NCI-H69 (cell line): ENCODE measurements at places on chromosomes 16 and 17.

- DNase-seq = no peak
Measured at GRCh38 chr17:38428643-38429371, 543 bp downstream of the ARHGAP23 start.

DNA sequence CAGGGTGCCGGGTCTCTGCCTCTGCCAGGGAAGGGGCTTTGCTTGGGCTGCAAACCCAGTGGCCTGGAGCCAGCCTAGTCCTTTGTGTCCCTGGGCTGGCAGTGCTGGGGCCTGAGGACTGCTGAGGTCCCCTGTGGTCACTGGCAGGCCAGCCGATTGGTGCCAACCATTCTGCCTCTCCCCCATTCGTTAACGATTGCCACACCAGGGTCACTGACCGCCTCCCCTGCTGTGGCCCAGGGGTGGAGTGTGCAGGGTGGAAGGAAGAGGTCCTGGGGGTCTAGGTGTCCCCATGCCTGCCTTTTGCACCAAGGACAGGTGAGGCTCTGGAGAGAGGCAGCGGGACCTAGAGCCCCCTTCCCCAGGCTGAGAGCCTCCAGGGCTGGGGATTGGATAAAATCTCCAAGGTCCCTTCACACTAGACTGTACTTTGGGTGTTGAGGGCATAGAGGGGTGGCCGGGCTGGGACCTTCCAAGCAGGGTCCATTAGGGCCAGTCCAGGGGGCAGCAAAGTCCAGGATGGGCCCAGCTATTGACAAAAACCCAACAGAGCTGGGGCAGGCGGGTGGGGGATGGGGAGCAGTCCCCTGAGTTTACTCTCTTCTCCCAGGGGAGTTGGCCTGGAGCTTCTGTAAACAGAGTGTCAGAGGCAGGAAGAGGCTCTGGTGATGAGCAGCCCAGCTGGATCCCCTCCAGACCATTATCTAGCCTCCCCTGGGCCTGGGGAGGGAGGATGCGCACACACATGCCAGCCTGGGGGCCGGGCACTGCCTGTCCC, 1.1 kb downstream of the VASN start:
- peak; percentile 93 for DNase-seq

DNA sequence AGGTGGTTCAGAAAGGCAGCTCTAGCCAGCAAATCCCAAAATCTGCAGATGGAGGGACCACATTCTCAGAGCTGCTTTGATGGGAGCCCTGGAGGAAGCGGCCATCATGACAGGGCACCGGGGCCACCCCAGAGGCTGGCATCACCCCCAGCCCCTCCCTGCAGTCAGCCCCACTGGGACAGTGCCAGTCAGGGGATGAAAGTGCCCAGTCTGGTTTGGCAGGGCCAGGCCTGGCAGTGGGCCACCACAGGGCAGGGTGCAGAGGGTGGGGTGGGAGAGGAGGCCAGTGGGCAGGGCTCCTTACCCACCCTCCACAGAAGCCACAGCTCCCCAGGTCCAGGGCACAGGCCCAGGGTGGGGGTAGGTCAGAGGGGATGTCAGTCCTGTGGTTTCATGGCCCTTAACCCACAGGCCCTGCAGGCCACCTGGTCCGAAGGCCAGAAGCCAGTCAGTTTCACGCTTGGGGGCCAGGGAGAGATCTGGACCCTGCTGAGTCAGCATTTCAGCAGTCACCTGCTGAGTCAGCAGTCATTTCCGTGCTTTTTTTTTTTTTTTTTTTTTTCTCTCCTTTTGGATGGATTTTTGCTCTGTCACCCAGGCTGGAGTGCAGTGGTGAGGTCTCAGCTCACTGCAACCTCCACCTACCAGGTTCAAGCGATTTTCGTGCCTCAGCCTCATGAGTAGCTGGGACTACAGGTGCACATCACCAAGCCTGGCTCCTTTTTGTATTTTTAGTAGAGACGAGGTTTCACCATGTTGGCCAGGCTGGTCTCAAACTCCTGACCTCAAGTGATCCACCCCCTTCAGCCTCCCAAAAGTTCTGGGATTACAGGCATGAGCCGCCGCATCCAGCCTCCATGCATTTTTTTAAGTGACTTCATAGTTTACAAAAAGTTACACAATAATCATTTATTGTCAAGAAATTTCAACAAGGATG, 10.4 kb downstream of the SLC25A10 start:
- DNase-seq = peak; percentile 38

DNA sequence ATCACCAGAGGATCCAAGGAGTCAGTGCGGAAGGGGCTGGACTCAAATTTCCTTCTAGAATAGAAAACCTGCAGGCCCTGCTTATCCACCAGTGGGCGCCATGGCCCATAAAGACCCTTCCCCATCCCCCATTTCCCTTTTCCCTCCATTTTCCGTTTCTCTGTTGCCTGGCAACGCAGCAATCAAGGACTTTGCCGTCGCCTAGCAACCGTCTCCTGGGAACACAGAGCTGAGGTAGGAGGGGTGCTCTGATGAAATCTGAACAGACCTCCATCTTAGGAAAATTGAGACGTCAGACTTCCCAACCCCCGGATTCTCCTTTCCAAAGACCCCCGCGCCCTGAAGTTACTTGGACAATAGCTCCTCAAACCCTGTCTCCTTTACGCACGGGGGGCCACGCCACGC, 5.7 kb downstream of the DLG4 start:
- peak; percentile 96 for DNase-seq

DNA sequence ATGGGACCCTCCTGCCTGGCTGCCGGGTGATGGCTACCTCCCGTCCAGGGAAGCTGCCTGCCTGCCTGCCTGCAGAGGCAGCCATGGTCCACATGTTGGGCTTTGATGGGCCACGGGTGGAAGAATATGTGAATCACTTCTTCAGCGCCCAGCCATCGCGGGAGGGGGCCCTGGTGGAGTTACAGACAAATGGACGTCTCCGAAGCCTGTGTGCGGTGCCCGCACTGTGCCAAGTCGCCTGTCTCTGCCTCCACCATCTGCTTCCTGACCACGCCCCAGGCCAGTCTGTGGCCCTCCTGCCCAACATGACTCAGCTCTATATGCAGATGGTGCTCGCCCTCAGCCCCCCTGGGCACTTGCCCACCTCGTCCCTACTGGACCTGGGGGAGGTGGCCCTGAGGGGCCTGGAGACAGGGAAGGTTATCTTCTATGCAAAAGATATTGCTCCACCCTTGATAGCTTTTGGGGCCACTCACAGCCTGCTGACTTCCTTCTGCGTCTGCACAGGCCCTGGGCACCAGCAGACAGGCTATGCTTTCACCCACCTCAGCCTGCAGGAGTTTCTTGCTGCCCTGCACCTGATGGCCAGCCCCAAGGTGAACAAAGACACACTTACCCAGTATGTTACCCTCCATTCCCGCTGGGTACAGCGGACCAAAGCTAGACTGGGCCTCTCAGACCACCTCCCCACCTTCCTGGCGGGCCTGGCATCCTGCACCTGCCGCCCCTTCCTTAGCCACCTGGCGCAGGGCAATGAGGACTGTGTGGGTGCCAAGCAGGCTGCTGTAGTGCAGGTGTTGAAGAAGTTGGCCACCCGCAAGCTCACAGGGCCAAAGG, 36.8 kb downstream of the NLRC5 start:
- peak; percentile 5 for DNase-seq

- DNase-seq = no peak
Measured at GRCh38 chr16:69363281-69363717, 11.7 kb upstream of the TMED6 start.

DNA sequence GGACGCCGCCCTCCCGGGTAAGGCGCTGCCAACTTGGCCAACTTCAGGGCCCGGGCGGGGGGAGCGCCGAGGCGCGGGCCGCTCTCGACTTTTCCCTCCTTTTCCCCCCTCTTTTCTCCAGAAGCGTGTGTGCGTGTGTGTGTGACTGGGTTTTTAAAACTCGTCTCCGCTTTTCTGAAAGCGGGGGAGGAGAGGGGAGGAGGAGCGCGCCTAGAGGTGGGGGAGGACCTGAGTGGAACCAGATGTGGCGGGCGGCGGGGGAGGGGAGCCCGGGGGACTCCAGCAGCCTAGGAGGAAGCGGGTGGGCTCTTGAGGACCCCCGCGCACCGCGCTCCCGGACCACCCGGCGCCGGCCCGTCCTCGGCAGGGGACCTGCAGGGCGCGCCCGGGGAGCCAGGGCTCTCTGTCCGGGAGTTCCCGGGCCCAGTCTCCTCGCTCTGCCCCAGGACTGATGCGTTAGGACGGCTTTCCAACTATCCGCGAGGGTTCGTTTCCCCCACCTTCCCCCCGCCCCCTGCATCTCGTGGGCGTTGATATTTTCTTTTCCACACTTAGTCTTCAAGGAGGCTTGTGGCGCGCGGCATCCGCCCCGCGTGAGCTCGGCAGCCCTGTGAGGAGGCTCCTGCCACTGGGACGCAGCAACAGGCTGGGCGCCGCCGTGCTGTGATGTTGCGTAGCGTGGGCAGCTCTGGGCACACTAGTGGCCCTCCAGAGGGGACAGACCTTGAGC, 599 bp downstream of the MRC2 start:
- DNase-seq = peak; percentile 49

- no peak for DNase-seq
Measured at GRCh38 chr16:30121741-30122571, 1.1 kb downstream of the MAPK3 start.

- DNase-seq = no peak
Measured at GRCh38 chr17:51335883-51336822, 75.8 kb downstream of the UTP18 start.

DNA sequence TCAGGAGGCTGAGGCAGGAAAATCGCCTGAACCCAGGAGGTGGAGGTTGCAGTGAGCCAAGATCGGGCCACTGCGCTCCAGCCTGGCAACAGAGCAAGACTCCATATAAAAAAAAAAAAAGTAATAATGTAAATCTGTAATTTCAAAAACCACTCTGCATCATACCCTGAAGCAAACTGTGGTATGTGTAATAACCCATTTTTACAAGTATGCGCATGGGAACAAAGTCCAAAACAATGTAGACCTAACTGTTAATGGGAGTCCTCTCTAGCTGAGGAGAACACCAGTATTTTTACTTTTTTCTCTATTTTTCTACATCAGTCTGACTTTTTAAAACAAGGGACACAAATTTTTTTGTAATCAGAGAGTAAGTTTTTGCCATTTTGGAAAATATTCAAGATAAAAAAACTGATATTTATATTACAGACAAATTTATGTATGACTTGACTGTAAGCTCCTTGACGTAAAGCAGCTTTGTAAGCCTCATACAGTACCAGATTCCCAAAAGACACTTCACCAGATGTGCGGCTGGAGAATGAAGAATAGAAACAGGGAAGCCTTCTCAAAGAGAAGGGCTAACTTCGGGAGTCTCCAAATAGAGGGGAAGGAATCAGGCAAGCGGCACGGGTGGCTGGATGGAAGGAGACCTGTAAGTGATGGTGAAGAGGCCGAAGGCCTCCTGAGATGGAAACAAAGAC, 25.7 kb downstream of the CMTM4 start:
- DNase-seq = no peak

DNA sequence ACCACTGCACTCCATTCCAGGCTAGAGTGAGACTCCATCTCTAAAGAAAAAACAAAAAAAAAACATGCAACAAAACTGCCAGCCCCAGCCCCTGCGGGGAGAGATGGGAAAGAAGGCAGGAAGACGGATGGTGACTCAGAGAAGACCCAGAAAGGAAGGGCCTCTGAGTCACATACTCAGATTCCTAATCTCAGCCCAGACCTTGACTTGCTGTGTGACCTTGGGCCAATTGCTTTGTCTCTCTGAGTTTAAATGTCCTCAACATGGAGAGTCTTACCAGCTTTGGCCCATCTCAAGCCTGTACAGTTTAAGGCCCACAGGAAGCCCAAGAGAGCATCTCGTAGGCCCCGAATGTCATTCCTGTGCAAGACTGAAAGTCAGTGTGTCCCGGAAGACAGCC, 86.5 kb upstream of the LHX1 start:
- no peak for DNase-seq

DNA sequence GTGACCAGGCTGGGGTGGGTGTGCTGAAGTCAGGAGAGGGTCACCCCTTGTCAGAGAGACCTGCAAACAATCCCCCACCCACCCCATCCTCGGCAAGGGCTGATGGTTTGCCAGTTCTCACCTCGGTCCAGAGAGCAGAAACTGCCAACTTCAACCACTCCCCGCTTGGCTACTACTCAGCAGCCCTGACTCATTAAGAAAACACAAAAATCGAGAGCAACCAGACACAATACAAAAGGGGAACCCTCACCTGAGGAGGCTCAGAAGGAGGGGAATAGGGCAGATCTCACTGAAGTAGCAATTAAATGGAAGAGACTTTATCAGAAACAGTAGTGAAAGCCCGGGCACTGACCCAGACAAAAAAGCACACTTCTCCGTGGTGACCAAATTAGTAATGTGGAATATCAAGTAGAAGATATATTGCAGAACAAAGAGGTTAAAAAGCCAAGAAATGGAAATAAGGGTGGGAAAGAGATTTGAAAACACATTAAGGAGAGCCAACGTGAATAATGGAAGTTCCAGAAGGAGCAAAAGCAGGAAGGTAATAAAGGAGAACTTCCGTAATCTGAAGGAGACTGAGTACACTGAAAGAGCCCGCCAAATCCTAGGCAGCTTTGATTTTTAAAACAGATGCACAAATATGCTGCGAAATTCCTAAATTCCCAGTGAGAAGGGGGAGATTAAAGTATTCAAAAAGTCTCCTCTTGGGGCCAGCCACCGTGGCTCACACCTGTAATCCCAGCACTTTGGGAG, 23.6 kb downstream of the CENPV start:
- DNase-seq = peak; percentile 46

- DNase-seq = peak; percentile 31
Measured at GRCh38 chr16:89187032-89187769, 13.1 kb downstream of the SLC22A31 start.

DNA sequence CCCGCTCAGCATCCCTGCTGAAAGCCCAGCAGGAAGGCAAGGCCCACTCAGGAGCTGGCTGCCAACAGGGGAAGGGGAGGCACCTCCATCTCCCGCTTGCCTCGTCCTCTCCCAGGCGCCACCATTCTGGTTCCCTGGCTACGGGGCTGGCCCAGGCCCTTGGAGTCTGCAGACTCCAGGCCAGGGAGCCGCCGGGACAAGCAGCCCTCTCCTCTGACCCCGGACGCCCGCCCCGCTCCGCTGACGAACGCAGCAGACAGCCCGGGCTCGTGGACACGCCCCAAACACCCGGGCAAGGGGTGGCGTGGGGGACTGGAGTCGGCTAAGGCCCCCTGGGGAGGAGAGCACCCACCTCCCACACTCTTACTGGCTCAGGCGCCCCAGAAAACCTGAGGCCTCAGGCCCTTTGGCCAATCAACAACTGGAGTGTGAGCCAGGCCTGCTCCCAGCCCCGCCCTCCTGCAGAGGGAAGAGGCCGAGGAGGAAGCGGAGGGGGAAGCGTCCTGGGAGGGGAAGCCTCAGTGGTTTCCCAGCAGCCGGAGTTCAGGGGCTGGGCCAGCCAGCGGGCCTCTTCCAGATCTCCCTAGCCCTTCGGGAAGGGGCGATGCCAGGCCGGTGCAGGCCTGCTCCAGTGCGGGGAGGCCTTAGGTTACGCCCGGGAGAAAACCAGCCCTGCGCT, 4.2 kb downstream of the MNT start:
- DNase-seq = peak; percentile 93

- DNase-seq = peak; percentile 92
Measured at GRCh38 chr16:85524630-85525419, 88.3 kb upstream of the GSE1 start.

GRCh38 chr17:78939615-78940014, 14.4 kb upstream of the TIMP2 start:
- DNase-seq = no peak

- peak; percentile 70 for DNase-seq
Measured at GRCh38 chr17:28228109-28228840, 90.7 kb upstream of the TMEM97 start.
